ENCODE measurements at places on chromosomes 4 and X. TPM values are rescaled to one million over a fixed set of nuclear protein-coding genes. Genes with fewer than 3 reads are reported as not detected.

- no peaks in the 10 kb centered on the region for H3K36me3 ChIP-seq
- no peak for DNase-seq
- no peak overlapping the region for H3K27ac ChIP-seq
- H3K4me3 ChIP-seq, result no peak overlapping the region
These were observed 15.1 kb upstream of the CAMK2D start for GRCh38 chr4:113776679-113777078.

GRCh38 chr4:71828470-71828869 lies 44.6 kb upstream of the GC start:
- H3K4me3 ChIP-seq, result no peak overlapping the region
- H3K27ac ChIP-seq, result no peak overlapping the region
- no peaks in the 10 kb centered on the region for H3K27me3 ChIP-seq
- no peaks in the 10 kb centered on the region for H3K36me3 ChIP-seq
- no peaks in the 10 kb centered on the region for H3K4me1 ChIP-seq
- no peak for DNase-seq

- no peak overlapping the region for H3K4me3 ChIP-seq
- H3K36me3 ChIP-seq, result no peaks in the 10 kb centered on the region
- no peaks in the 10 kb centered on the region for H3K4me1 ChIP-seq
- DNase-seq, result no peak
These were observed 293.5 kb downstream of the ZNF674 start for GRCh38 chrX:46251755-46252154.

Gene CXCL9
- not detected for total RNA-seq

Gene HSFX2
- not detected for total RNA-seq

Gene ZNF157
- total RNA-seq, result not detected

DNA sequence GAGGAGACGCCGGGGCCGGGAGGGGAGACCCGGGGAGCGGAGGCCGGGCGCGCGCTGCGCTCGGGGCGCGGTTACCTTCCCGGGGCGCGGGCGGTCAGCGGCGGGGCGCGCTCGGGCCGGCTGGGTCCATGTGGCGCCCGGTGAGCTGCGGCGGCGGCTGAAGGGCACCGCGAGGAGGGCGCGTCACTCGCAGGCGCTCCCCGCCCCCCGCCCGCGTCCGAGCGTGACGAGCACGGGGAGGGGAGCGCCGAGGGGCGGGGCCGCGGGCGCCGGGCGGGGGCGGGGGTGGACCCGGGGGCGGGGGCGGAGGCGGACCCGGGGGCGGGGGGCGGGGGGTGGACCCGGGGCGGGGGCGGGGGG lies at the start of gene CPLX1:
CPLX1 (minus strand) TSS at position 159 of the 360 bp plus-strand sequence. CDS start 1,607 bp downstream, outside the sequence.
- H3K4me1 ChIP-seq, result no peaks in the 10 kb centered on the region
- H3K36me3 ChIP-seq, result no peaks in the 10 kb centered on the region
- H3K27me3 ChIP-seq, result no peaks in the 10 kb centered on the region
- peak within 1 kb of the TSS; percentile 30 for H3K4me3 ChIP-seq
- no peak within 1 kb of the TSS for H3K27ac ChIP-seq

Gene P2RY4
- not detected for total RNA-seq
